Central memory CD8-positive, alpha-beta T cell (primary cell): ENCODE measurements at places on chromosomes 1 and 21.

DNA sequence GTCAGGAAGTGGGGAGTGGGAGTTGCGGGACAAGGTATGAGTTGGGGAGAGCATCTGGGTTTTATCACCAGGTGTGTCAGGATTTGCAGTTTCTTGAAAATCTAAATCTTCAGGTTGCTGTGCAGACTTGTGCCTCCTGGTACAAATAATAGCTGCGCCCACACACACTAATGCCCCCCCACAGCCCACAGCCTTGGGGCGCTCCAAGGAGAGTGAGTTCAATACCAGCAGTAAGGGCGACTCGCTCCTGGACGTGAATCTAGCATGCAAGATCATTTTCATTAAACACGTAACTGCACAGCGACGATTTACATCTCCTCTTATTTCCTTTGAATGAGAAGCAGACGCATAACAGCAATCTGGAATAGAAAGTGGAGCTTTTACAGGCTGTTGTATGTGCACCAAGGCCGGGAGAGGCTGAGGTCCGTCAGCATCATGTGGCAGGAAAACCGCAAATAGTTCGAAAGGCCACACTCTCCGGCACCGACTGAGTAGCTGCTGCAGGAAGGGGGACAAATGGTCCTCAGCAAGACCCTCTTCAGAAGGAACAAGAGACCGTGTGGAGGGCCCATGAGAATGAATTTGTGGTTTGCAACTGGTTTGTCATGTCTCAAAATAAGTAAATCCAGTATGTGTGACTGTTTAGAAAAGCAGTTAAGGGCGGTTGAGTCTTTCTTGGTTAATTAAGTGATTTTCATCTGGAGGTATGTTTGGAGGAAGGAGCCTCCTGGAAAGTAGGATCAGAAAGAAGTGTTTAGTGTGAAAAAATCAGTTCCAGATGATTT, 439.5 kb downstream of the SMYD3 start:
- no peak overlapping the region for H3K4me3 ChIP-seq
- H3K27me3 ChIP-seq, result no peaks in the 10 kb centered on the region
- no peaks in the 10 kb centered on the region for H3K4me1 ChIP-seq
- DNase-seq, result no peak
- no peaks in the 10 kb centered on the region for H3K36me3 ChIP-seq

GRCh38 chr1:67484492-67484891, 54.3 kb upstream of the SERBP1 start:
- H3K27me3 ChIP-seq, result no peaks in the 10 kb centered on the region
- H3K36me3 ChIP-seq, result no peaks in the 10 kb centered on the region
- no peak for DNase-seq
- no peaks in the 10 kb centered on the region for H3K4me1 ChIP-seq

DNA sequence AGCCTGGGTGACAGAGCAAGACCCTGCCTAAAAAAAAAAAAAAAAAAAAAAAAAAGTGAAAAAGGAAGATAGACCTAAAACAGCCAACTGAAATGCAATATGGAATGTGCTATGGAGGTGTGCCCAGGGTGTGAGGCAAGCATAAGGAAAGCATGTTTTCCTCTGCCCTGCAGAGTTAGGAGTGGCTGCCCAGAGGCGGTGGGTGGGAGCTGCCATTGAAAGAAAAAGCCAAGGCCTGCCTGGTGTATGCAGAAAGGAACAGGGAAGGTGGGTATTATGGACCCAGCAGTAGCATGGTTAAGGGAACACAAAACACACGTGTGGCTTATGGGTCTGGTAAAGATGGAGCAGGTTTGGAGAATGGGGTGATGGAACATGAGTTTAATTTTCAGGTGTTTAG, 8.9 kb downstream of the CD244 start:
- H3K4me1 ChIP-seq, result peaks cover 39% of the 10 kb centered on the region
- no peak overlapping the region for H3K27ac ChIP-seq
- no peaks in the 10 kb centered on the region for H3K27me3 ChIP-seq
- H3K4me3 ChIP-seq, result no peak overlapping the region
- no peak for DNase-seq

- H3K4me3 ChIP-seq, result no peak overlapping the region
- H3K4me1 ChIP-seq, result no peaks in the 10 kb centered on the region
- peaks cover 21% of the 10 kb centered on the region for H3K36me3 ChIP-seq
These were observed 14.5 kb upstream of the IKBKE start for GRCh38 chr1:206455666-206456344.

DNA sequence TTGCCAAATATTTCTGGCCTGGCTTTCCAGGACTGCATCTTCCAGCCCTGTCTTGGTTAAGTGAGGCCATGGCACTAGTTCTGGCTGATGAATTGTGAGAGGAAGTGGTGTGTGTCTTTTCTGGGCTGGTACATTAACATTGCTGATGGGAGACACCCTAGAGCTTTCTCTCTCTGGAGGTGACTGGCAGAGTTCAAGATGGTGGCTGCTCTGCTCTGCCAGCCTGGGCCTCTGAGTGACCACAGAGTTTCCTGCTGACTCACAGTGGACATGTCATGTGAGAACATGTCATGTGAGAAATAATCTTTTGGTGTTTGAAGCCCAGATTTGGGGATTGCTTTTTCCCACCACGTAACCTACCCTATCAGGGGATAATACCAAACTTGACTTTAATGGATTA, 218.0 kb upstream of the KIAA0040 start:
- H3K4me1 ChIP-seq, result no peaks in the 10 kb centered on the region
- H3K4me3 ChIP-seq, result no peak overlapping the region
- H3K27ac ChIP-seq, result no peak overlapping the region

DNA sequence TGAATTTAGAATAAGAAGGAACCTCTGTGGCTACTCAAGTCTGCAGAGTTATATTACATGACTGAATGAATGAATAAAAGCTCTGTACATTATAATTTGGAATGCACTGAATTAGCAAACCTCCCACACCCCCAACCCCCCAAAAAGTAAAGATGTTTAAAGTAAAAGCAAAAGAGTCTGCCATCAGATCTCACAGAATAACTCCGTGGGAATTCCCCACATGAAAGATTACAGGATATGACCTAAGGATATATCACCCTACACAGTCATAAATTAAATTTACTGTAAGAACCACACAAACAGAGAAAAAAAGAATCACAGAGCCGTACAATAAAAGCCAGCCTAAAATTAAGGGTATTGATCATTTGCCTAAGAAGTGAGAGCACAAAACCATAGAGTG, 587.3 kb downstream of the PTPRC start:
- H3K27ac ChIP-seq, result peak overlapping the region; percentile 6
- H3K36me3 ChIP-seq, result no peaks in the 10 kb centered on the region
- DNase-seq, result no peak

- H3K27ac ChIP-seq, result no peak overlapping the region
- DNase-seq, result no peak
- H3K27me3 ChIP-seq, result peaks cover 19% of the 10 kb centered on the region
- no peaks in the 10 kb centered on the region for H3K4me1 ChIP-seq
- no peak overlapping the region for H3K4me3 ChIP-seq
- peaks cover 2% of the 10 kb centered on the region for H3K36me3 ChIP-seq
These were observed 27.0 kb upstream of the SMYD3 start for GRCh38 chr1:246534114-246534513.

GRCh38 chr1:46188295-46189030, 9.8 kb downstream of the POMGNT1 start:
- no peaks in the 10 kb centered on the region for H3K27me3 ChIP-seq

DNA sequence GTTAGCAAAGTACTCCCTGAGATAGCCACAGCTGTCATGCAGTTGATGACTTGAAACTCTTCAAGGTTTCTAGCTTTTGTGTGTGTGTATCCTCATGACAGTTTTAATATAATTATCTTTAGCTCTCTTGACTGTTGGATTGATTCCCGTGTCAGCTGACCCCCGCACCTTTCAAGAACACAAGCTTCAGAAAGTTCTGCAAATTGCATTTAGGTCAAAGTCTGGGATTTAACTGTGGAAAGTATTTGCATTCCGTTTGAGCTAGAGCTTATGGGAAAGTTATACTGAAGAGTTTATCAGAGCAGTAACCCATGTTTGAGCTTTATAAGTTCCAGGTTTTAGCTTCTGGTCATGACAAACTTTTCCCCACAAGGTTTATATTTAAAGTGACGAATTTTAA, 380.1 kb upstream of the CHRM3 start:
- H3K4me1 ChIP-seq, result no peaks in the 10 kb centered on the region
- no peaks in the 10 kb centered on the region for H3K27me3 ChIP-seq
- no peak overlapping the region for H3K27ac ChIP-seq
- H3K4me3 ChIP-seq, result no peak overlapping the region

- peak overlapping the region; percentile 83 for H3K4me3 ChIP-seq
- peaks cover 22% of the 10 kb centered on the region for H3K4me1 ChIP-seq
- H3K27ac ChIP-seq, result no peak overlapping the region
- no peak for DNase-seq
- no peaks in the 10 kb centered on the region for H3K27me3 ChIP-seq
These were observed 1.6 kb downstream of the ADAM15 start for GRCh38 chr1:155052439-155053395.

DNA sequence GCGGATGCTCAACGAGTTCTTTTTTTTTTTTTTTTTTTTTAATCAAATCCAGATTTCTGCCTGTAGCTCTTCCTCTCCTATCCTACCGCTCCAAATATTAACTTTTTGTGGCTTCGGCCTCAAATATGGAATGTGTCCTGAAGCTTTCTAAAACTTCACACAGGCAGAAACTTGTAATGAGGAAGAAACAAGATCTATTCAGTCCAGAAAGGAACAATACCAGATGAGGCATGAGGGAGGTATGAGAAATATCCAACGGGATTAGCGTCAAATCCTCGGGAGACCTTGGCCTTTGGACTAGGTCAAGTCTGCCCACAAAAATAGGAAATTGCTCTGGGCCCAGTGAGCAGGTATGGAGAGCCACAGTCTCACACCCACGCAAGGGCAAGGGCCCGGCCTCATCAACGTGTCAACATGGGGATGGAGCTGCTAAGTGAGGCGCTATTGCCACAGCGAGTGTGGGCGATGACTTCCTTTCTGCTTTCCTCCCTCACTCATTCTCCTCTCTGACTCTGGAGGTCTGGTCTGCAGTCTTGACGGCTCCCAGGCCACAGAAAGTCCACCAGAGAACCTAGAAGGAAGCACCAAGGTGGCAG, 66.6 kb downstream of the BCAR3 start:
- peaks cover 2% of the 10 kb centered on the region for H3K36me3 ChIP-seq
- H3K27me3 ChIP-seq, result no peaks in the 10 kb centered on the region
- H3K27ac ChIP-seq, result no peak overlapping the region
- peaks cover 19% of the 10 kb centered on the region for H3K4me1 ChIP-seq

DNA sequence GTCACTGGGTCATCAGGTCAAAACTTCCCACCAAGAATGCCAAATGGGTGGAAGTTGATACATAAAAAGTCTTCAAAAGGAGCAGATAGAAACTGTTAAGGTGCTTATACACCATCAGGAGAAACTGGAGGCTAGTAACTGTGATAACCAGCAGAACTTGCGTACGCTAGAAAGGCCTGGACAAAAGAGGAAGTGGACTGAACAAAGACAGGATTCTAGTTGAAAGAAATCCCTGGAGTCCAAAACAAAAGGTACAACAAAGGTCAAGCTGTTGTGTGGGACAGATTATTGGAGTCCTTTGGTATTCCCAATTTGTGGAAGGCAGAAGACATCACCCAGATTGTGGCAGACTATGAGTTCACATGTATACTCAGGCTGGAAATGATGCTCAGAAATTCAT, 215.8 kb upstream of the PBX1 start:
- H3K36me3 ChIP-seq, result no peaks in the 10 kb centered on the region
- H3K4me3 ChIP-seq, result no peak overlapping the region
- no peaks in the 10 kb centered on the region for H3K27me3 ChIP-seq
- no peak overlapping the region for H3K27ac ChIP-seq
- H3K4me1 ChIP-seq, result no peaks in the 10 kb centered on the region

DNA sequence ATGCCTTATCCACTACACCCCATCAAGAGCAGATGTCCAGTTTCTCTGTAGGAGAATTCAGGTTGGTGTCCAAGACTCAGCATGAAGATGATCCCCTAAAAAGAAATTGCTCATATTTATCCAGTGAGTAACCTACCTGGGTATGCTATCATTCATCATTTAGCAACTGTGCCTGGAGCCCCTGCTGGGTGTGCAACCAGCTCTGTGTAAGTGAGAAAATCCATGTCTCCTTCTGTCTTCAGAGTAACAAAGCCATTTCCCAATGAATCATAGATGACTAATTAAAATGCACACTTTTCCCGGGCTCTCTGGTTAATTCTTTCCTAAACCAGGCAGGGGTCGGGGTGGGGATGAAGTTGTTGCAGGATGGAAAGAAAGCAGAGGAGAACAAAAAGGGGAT, 35.8 kb downstream of the OLFML3 start:
- peaks cover 32% of the 10 kb centered on the region for H3K27me3 ChIP-seq
- H3K4me1 ChIP-seq, result no peaks in the 10 kb centered on the region
- H3K27ac ChIP-seq, result no peak overlapping the region
- no peaks in the 10 kb centered on the region for H3K36me3 ChIP-seq
- no peak for DNase-seq

DNA sequence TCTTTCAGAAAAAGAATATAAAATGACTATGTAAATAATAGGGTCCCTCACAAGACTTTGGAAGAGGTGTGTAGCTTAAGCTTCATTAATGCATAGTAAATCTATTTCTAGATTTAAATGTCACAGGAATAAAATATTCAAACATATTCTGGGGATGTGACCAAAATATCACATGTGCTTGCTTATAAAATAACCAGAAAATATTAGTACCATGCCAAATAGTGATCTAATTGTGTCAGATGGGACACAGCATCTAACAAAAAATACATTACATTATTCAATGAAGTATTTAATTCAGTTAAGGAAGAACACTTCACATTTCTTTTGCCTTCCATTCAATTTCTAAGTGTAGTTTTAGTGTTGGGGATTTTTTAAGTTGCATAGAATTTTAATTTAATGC, 179.5 kb downstream of the LRRC40 start:
- H3K27me3 ChIP-seq, result no peaks in the 10 kb centered on the region
- no peak for DNase-seq
- no peaks in the 10 kb centered on the region for H3K4me1 ChIP-seq
- no peak overlapping the region for H3K4me3 ChIP-seq

- no peaks in the 10 kb centered on the region for H3K27me3 ChIP-seq
- H3K27ac ChIP-seq, result peak overlapping the region; percentile 36
- peaks cover 80% of the 10 kb centered on the region for H3K36me3 ChIP-seq
- H3K4me1 ChIP-seq, result peaks cover 17% of the 10 kb centered on the region
- no peak for DNase-seq
- H3K4me3 ChIP-seq, result no peak overlapping the region
These were observed 17.8 kb downstream of the TMEM50A start for GRCh38 chr1:25355841-25356395.

GRCh38 chr21:33028287-33028670, 2.5 kb downstream of the OLIG2 start:
- peaks cover 86% of the 10 kb centered on the region for H3K27me3 ChIP-seq
- H3K4me1 ChIP-seq, result peaks cover 32% of the 10 kb centered on the region
- no peak overlapping the region for H3K27ac ChIP-seq
- peaks cover 15% of the 10 kb centered on the region for H3K36me3 ChIP-seq

DNA sequence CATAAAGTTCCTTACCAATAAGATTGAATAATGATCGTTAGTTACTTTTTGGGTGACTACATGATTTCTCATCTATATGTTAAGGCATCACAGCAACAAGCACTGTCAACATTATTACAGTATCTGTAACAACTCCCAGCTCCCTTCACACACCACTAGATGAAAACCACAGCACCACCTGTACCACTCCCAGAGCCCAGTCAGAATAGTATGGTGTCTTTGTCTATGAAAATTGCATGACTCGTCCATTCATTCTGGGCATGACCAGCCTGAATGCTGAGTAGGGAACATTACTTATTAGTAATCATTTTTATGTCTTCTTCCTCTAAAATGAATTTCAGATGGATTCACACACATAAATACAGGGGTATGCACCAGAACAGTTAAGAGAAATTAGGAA, 7.0 kb downstream of the OLFML2B start:
- H3K27me3 ChIP-seq, result peaks cover 42% of the 10 kb centered on the region
- no peak for DNase-seq
- H3K36me3 ChIP-seq, result no peaks in the 10 kb centered on the region
